ENCODE measurements at places on chromosomes 3 and 15.

GRCh38 chr3:114192136-114192535, 13.3 kb upstream of the DRD3 start:
- DNase-seq: no peak

- no peak for DNase-seq
Observed at GRCh38 chr3:194979173-194979572, 291.8 kb downstream of the XXYLT1 start.

- DNase-seq: peak; percentile 93
Observed at GRCh38 chr3:169772897-169773816, at the start of gene MYNN. Gene MYNN (plus strand): TSS chr3:169773396. CDS start chr3:169774296, 900 bp downstream.

- DNase-seq: peak; percentile 17
Observed at GRCh38 chr3:141828890-141829289, 47.6 kb upstream of the ATP1B3 start.

DNA sequence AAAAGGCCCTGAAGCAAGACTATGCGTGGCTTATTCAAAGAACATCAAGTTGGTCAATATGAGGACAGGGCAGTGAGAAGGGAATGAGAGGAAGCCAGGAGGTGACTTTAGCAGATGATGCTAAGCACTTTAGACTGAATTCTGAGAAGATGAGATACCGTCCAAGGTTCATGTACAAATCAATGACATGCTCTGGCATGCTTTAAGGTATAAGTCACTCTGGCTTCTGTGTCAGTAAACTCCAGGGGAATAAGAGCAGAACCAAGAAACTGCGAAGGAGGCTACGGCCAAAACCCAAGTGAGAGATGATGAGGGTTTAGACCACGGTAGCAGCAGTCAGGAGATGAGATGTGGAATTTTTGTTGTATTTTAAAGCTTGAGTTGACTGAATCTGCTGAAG, 8.9 kb upstream of the CCDC50 start:
- DNase-seq: no peak

- no peak for DNase-seq
Observed at GRCh38 chr3:161508852-161509477, 12.4 kb downstream of the OTOL1 start.

GRCh38 chr3:78690766-78691165, 1077.0 kb downstream of the ROBO1 start:
- no peak for DNase-seq

GRCh38 chr15:58702233-58702632, 47.3 kb downstream of the ADAM10 start:
- no peak for DNase-seq

GRCh38 chr3:152961323-152961722, 126.4 kb downstream of the P2RY1 start:
- DNase-seq: no peak

GRCh38 chr3:181824961-181825360, 113.2 kb downstream of the SOX2 start:
- no peak for DNase-seq

DNA sequence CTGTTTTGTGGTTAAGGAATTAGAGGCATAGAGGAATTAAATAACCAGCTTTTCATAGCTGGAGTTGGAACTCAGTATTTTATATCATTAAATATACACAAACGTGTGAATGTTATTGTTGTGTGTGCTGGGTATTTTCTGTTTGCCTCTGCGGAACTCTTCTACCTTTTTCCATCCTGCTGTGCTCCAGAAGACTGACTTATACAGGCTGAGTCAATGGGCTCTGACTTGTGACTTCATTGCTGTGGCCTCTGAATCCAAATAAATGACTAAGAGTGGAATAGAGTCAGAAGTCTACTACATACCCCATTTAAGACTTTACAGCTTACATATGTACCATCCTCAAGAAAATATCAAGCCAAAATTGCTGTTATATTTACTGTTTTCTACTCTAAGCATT, 17.6 kb downstream of the ARIH1 start:
- DNase-seq: no peak

GRCh38 chr3:36679384-36680200, 84.8 kb downstream of the DCLK3 start:
- DNase-seq: no peak

DNA sequence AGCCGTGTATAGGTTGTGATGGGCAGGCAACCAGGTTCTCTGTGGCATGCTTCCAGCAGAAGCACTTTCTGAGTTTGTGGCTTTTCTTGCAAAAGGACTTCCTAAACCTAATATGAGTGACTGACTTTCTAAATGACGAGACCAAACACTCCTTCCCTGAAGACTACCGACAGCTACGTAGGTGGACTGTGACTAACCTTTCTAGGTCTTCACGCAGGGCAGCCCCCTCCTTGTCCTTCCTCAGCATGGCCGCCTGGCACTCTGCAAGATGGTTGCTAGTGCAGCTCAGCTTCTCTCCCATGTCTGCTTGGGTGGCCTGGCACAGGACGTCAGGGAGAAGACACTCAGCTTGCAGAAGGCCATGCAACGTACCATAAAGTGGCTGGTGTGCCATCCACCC, 20.9 kb downstream of the CXCR6 start:
- DNase-seq: no peak

DNA sequence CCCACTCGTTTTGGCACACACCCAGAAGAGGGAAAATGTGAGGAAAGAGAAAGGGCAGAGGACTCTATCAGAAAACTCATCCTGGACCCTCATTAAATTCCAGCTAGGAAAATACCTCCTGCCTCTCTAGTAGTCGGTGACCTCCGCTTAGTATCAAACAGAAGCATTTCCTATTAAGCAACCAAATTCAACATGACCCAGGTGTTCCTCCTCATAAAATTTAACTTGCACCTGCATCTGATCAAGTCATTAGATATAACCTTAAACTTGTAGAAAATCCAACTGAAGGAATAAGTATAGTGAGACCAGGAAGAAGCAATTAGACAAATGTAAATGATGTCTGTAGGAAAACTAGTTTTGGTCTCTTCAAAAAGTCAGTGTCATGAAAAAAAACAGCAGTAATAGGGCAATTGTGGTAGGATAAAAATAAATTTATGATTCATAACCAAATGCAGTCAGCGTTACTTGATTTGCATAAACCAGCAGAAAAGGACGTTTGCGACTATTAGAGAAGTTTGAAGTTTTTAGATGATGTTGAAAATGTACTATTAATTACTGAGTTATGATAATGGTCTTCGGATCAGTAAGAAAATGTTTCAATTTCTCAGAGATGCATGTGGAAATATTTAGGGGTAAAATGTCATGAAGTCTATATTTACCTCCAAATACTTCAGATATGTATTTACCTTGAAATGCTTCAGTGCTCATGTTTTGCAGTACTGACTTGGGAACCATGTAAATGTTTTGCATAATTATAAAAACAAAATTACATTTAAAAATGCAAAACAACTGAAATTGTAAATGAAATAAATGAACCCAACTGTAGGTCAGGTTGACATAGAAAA, 44.6 kb downstream of the LDHAL6B start:
- no peak for DNase-seq

GRCh38 chr15:77014132-77015081, 19.5 kb downstream of the PSTPIP1 start:
- DNase-seq: no peak

- DNase-seq: no peak
Observed at GRCh38 chr3:16817197-16817596, 67.6 kb upstream of the PLCL2 start.

- peak; percentile 77 for DNase-seq
Observed at GRCh38 chr15:57541805-57542504, 49.7 kb upstream of the MYZAP start.

DNA sequence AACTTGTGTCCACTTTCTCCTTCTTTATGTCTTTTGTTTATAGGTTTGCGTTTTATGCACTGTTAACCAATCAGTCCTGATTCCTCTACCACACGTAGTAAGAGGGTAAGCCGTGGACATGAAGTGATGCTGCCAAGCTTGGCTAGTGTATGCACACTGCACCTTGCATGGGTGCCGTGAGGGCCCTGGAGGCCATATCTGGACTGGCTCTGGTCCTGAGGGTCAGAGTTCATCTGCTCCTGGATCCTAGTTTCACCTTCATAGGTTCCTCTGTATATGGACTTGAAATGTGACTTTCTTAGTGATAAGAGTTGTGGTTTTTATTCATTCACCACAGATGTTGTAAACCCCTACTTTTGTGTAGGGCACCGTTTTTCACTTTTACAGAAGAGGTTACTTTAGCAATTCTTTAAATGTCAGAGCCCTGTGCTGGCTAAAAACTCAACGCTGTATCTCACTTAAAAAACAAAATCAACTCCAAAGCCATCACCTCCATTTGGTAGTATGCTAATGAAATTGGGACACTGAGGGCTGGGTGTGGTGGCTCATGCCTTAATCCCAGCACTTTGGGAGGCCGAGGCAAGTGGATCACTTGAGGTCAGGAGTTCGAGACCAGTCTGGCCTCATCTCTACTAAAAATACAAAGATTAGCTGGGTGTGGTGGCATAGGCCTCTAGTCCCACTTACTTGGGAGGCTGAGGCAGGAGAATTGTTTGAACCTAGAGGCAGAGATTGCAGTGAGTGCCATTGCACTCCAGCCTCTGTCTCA, 22.9 kb downstream of the SIAH2 start:
- no peak for DNase-seq
